ENCODE measurements at places on chromosomes 12 and 14.

DNA sequence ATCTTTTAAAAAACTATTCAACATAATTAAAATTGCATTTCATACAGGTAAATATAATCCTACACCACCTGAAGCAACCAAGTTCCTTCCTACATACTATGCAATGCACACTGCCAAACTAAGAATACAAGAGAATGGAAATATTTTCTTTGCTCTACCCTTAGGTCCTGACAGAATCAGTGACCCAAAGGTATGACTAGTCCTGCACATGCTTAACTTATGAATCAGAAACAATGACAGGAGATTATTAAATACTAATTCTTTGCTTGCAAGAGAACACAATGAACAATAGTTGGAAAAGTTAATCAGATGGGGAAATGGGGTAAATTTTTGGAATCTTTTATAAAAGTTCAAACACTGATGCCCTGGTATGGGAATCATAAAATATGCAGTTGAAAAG is 220.1 kb downstream of the SOX5 start:
- DNase-seq: no peak

DNA sequence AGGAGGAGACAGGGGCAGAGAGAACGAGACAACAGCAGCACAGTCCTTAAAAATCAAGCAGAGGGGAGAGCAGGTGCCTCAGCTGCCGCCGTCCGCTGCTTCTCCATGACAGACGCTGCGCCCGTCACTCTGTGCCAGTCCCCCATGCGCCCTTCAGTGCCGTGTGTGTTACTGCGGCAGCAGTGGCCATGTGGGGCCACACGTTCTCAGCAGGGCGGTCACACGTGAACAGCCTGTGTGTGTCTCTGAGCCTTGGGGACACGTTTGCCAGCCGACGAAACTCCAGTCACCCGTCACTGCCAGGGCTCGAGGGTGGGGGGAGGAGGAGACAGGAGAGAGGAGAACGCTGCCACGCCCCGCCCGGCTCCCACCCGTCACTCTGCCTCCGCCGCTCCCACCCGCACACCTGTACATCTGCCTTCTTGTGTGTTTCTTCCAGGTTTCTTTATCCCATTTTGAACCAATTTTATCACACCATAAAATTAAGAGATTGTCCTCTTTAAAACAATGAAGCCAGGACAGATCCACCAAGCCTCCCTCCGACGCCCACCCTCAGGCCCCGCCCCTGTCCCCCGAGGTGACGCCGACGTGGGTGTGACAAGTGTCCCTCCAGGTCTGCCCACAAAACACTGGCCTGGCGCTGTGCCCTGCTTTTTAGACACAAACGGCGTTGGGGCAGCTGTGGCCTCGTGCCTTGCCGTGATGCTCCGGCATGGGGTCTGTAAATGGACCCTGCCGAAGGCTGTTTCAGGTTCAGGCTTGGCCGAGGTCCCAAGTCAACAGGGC is 58.2 kb downstream of the GALNT9 start:
- DNase-seq: no peak

DNA sequence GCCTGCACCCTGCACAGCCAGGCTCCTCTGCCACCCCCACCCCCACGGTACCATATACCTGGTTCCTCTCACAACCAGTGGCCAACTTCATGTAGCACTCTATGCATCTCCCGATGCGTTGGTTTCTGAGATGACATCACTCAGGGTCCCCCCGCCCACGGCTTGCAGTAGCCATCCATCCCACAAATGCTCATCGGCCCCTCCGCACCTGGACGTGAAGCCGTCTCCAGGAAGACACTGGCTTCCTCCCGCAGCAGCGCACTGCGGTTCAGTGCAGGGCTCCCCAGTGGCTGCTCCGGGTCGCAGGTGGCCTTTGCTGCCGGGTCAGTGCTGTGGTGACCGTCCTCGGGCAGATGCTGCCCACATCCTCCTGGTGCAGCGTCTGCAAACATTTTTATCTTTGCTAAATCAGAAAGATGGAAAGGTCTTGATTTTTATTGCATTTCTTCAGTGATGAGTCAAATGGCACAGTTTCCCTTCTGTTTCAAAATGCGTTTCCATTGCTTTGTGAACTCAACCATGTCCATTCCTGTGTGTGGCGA is 27.5 kb upstream of the MMP17 start:
- DNase-seq: no peak

GRCh38 chr14:99733211-99733539 is 49.1 kb downstream of the CYP46A1 start:
- DNase-seq: no peak

GRCh38 chr14:64811676-64812075 is 68.0 kb downstream of the SPTB start:
- DNase-seq: no peak

Data from frontal cortex (tissue), 4 donors.